ENCODE measurements at places on chromosomes 7 and 10.

GRCh38 chr7:132065193-132065988, 509.0 kb upstream of the PODXL start:
- no peak for DNase-seq

- DNase-seq = no peak
These were observed 139.5 kb upstream of the PRKCQ start for GRCh38 chr10:6719561-6719960.

DNA sequence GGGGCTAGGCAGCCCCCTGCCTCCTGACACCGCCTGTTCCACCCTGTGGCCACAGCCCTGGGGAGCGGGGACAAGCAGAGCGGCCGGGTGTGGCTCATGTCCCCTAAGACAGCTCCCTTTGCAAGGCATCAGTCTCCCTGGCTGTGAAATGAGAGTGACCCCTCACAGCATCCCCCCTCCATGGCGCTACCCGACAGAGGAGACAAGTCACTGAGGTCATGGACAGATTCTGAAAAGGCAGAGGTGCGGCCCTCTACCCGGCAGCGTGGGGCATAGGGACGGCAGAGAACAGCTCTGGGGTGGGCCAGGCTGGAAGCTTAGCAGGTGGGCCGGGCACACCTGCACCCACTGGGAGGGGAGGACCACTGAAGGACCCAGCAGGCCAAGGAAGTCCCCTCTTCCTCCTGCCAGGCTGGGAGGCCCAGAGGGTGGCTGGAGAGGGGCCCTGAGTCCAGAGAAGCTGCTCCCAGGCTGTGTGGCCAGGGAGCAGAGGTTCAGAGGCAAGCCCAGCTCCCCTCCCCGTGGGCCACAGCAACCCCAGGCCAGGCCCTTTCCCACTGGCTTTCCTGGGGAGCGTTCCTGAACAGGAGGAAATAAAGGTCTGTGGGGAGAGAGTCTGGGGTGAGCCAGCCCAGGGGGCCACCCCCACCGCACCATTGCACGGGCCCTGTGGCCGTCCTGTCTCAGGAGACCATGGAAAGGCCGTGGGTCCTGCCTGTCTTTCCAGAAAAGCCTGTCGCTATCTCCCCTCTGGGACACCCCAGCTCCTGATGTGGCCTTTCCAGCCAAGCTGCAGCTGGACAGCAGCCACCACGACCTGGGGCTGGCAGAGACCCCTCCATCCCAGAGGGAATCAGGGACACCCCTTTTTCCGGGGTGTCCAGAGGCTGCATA, 1.7 kb downstream of the ADAP1 start:
- no peak for DNase-seq

DNA sequence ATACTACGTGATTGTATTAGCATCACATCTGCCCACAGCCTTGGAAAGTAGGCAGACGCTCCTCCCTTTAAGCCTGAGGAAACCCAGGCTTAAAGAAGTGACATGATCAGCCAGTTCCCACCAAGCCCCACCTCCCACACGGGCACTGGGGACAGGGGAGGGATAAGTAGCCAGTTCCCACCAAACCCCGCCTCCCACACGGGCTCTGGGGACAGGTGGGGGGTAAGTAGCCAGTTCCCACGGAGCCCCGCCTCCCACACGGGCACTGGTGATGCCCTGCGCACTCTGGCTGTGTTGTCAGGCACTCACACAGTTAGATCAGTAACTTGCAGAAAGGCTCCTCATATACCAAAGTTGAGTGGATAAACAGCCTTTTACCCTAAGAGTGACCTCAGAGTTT, 606.8 kb downstream of the PTPRN2 start:
- no peak for DNase-seq

DNA sequence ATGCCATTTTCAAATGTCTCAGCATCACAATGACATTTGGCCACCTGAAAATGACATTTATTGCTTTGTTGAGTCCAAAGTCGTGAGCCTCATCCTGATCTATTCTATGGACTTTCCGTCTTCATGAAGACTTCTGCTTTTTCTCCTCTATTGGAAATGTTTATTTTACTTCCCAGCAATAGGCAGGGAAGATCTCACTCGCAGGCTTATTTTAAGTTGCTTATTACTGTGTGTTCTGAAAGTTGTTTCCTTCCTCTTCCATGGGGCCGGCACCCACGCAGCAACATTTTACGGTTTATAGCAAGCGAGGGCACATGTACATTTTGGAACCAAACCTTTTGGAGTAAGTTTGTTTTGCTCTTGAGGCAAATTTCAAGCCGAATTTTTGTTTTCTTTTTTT, 221.0 kb upstream of the KLF6 start:
- no peak for DNase-seq

Data from activated naive CD4-positive, alpha-beta T cell (primary cell).